ENCODE measurements at places on chromosomes 11 and 22.

DNA sequence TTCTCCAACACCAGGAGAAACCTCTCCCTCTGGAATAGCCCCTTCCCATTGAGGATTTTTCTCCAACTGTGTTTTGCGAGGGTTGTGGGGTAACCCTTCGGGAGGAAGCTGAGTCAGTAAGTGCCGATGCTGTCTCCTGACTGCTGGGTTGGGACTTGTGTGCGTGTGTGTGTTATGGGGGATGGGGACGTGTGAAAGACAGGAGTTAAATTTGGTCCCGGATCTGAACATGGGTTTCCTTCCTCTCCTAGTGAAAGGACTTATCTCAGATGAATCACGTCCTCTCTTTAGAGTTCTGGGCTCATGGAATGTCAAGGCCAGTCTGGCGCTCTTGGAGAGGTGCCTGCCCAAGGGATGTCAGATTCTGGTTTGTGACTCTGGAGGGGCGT is 33.3 kb downstream of the KIAA1671 start:
- no peak for DNase-seq

GRCh38 chr22:18970948-18971315 is 34.8 kb upstream of the PRODH start:
- peak; percentile 38 for DNase-seq

GRCh38 chr11:14898355-14898754 is 6.3 kb upstream of the CYP2R1 start:
- DNase-seq = no peak

DNA sequence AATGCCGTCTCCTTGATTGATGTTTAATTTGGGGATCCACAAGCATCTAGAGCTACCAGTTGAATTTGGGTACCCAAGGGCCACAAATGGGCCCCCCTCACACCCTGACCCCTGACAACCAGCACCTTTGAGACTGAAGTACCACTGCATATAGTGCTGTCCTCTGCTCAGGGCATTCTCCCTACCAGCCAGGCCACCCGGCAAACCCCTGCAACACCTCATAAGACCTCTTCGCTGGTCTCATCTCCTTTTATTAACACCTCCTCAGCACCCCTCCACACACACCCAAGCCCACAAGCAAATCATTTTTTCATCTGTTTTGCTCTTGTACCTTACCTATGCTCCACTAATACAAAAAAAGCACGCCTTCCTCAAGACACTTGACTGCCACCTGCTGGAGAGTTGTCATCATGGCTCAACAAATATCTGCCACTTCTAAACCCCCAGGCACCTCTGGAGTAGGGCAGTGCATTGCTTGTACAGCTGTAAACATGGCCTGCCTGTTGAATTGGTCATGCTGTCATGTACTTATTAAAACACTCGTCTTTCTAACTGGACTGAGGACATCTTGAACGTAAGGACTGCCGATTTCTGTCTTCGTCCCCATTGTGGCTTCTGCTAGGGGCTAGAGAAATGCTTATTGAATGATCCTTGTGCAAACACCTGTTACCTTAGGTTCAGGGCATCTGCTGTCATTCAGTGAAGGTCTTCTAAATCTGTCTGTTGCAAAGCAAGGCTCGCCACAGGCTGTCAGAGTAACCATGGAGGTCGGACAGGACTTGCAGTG is 66.5 kb downstream of the BMAL1 start:
- DNase-seq = peak; percentile 59

- DNase-seq = no peak
Observed at GRCh38 chr11:68574308-68574707, 110.0 kb upstream of the GAL start.

GRCh38 chr11:75907906-75908527 is 93.0 kb downstream of the UVRAG start:
- DNase-seq = no peak

DNA sequence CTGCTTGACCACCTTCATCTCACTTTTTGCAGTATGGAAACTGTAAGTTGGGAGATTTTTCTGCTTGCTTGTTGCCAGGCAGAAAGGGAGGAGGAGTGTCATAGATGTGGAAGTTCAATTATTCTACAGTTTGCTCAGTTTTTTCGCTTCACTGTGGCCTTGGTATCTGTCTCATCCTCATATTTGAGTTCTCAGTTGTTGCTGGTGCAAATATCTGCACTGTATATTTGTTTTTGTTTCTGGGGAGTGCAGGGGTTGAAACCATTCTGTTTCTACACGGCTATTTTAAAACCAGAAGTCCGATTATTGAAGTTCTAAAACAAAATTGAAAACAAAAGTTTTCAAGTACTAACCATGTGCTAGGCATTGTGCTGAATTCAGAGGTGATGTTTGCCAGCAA is 153.4 kb downstream of the JRKL start:
- no peak for DNase-seq

DNA sequence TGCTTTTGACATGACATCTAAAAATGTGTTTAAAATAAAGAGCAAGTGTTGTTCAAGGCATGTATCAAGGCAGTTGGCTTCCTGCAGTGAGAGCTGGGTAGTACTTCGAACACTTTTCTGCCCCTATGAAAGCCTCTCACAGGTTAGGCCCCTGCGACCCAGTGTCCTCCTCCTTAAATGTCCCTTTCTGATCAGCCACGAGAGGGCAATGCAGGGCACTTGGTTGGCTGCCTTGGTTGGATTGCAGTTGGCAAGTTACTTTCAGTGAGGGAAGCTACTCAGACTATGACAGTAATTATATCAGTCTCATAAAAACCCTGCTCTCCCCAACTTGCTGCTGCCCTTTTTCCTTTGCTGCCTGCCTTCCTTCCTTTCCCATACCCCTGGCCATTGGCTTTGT is 743.8 kb downstream of the NTM start:
- no peak for DNase-seq

All from BE2C (cell line).